NCI-H187 treated with DMSO at 0.1 percent for 48 hours (cell line): ENCODE measurements at places on chromosomes 11 and 22.

- DNase-seq: no peak
Measured at GRCh38 chr11:132901638-132902471, 630.4 kb downstream of the OPCML start.

GRCh38 chr11:21554284-21554683, 638.6 kb upstream of the ANO5 start:
- no peak for DNase-seq

DNA sequence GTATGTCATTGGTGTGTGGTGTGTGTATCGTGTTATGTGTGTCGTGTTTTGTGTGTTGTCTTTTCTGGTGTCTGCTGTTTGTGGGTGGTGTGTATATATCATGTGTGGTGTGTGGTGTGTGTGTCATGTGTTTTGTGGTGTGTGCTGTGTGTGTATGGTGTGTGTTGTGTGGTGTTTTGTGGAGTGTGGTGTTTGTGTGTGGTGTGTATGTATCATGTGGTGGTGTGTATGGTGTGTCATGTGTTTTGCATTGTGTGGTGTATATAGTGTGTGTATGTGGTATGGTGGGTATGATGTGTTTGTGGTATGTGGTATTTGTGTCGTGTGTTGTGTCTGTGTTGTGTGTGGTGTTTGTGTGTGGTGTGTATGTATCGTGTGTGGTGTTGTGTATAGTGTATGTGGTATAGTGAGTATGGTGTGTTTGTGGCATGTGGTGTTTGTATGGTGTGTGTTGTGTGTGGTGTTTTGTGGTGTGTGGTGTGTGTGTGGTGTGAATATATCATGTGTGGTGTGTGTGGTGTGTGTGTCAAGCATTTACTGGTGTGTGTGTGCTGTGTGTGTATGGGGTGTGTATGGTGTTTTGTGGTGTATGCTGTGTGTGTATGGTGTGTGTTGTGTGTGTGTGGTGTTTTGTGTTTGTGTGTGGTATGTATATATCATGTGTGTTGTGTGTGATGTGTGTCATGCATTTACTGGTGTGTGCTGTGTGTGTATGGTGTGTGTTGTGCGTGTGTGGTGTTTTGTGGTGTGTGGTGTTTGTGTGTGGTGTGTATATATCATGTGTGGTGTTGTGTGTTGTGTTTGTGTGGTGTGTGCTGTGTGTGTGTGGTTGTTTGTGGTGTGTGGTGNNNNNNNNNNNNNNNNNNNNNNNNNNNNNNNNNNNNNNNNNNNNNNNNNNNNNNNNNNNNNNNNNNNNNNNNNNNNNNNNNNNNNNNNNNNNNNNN, 12.7 kb downstream of the PIM3 start:
- no peak for DNase-seq

DNA sequence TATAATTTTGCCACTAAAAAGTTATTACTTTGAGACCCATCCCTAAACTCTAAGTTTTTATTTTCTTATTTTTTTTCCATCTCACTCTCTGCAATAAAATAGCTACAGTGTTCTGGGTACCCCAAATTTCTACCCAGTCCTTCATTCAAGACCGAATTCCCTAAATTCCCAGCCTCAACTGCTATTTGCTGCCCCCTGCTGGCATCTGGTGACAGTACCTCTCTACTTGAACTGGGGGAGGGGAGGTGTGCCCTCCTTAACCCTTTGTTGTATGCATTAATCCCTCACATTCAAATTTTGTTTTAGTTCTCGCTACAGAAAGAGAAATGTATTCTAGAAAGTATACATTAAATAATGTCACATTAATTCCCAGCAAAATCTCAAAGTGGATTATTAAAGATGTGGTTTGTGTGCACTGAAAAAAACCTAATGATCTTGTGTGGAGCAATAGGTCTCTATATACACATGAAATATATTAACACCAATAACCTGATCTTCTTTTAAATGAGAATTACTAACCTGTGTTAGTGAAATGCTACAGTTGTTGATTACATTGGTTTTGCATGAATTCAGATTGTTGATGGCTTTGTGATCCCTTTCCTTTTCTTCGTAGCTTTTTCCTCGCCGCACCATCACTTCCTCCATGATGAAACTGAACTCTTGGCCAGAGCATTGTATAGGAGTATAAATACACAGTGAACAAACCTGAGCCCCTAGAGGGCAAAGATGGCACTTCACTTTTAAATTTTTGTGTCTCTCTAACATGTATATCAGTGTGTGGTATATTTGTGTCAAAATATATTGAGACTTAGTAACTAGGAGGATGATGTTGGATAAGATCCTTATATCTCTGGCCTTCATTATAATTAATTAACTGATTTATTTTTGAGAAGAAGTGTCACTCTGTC, 590.0 kb downstream of the METTL15 start:
- no peak for DNase-seq

GRCh38 chr11:46361283-46362155, 14.3 kb downstream of the DGKZ start:
- no peak for DNase-seq

DNA sequence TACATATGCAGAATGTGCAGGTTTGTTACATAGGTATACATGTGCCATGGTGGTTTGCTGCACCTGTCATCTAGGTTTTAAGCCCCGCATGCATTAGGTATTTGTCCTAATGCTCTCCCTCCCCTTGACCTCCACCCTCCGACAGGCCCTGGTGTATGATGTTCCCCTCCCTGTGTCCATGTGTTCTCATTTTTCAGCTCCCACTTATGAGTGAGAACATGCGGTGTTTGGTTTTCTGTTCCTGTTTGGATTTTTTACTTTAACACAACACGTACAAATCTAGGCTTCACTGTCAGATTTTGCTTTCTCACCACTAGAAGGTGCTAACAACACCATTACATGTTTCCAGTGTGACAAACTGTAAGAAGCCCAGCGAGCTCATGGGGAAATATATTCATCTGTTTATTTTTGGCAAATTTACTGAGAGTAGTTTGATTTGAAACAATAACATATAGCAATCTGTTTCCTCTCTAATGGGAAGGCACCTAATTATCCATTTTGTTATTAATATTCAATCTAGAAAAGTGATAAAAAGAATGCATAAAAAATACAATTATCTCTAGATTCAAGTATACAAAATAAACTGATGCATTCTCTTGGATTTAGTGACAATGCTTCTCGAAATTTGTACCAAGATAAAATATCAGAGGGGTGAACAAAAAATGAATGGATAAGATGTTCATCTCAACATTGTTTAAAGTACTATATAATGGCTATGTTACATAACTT, 23.2 kb upstream of the BIRC3 start:
- DNase-seq: no peak

- no peak for DNase-seq
Measured at GRCh38 chr11:6006846-6007245, at the start of gene OR56A4. TSS of gene OR56A4 (minus strand) at chr11:6006946. CDS start at chr11:6002992, 3,954 bp downstream.

DNA sequence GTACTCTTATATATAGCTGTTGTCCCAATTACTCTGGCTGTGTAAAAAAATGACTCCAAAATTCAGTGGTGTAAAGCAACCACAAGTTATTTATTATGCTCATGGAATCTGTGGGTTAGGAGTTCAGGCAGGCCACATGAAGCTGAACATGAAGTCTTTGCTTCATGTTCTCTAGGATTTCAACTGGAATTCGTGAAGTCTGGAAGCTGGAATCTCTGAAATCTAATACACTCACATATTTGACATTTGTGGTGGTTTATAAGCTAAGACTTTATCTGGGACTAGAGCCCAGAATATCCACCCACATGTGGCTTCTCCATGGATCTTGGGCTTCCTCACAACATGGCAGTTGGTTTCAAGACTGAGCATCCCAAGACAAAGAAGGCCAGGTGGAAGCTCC, 430.6 kb downstream of the MIAT start:
- DNase-seq: no peak

- no peak for DNase-seq
Measured at GRCh38 chr11:47565340-47566148, at the start of gene PTPMT1. TSS of gene PTPMT1 (plus strand) at chr11:47565599. CDS start at chr11:47565623, 24 bp downstream.

GRCh38 chr11:105622016-105622415, 12.1 kb downstream of the GRIA4 start:
- DNase-seq: no peak

GRCh38 chr11:19790831-19791552, 78.4 kb downstream of the NAV2 start:
- DNase-seq: no peak

GRCh38 chr11:85316967-85317366, 310.2 kb downstream of the DLG2 start:
- DNase-seq: no peak

DNA sequence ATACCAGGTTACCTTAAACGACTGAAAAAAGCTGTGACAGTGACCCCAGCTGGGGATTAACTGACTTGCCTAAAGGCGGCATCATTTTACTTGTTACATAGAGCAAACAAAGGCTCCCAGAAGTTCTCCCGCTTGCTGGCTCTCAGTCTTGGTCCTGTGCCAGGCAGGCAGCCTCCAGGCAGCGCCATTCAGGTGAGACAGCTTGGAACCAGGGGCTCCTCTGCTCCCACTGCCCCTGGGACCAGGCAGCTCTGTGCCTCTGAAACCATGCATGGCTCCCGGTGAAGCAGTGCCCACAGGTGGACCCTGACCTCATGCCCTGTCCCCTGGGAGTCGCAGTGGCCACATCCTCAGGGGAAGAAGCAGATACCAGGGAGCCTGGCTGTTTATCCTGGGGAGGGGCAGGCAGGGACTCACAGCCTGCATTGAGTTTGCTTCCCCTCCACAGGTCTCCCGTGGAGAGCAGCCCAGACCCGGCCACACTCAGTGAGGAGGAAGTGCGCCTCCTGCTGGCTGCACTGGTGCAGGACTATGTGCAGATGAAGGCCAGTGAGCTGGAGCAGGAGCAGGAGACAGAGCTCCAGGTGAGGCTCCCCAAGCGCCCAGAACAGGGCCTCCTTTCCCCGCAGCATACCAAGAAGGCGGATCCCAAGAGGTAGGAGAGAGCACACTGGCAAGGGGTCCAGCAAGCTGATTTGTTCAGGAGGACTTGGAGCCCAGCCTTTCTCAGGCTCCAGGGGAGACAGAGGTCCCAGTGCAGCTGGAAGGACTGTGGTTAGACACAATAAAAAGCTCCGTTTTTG, 15.6 kb upstream of the CYP2R1 start:
- DNase-seq: no peak

DNA sequence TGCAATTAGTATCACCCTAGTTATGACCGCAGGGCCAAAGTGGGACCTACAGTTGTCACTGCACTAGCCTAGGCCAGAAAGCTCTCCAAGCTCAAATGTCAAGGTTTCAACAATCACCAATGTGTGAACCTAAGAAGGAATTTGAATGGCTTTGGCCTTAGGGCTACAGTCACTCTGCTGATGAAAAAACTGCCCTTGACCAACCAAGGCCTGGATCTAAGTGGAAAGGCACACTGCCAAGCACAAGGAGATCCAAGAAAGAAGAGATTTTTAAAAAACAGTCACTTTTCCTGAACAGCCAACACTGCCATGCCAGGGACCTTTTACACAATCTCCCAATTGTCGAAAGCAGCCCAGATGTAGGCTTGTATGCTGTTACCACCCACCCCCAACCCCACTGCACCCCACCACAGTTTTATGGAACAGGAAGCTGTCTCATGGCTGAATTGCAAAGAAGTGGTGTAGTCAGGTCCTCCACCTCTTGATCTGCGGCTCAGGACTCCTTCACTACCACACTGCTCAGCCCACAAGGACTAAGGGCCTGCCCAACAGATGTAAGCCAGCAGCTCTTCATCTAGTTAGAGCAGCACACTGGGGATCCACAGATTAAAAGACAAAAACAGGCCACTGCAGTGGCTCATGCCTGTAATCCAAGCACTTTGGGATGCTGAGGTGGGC, 32.9 kb downstream of the SMCO4 start:
- DNase-seq: no peak

DNA sequence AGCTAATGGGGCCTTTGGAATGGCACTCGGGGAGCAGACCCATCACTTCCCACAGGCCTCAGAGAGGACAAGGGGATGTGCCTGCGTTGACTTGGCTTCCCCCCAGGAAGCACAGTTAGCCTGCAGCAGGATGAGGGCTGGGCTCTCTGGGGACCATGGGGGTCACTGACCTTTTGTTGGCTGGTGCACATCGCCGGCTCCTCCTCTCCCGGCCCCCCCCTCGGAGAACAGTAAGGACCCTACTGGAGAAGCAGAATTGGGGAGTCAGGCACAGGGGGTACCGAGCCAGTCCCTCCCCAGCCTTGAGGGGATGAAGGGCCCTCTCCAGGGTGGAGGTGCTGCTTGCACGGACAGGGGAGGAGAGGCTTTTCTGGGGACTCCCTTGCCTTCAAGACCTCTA, 32.8 kb downstream of the NRXN2 start:
- no peak for DNase-seq

DNA sequence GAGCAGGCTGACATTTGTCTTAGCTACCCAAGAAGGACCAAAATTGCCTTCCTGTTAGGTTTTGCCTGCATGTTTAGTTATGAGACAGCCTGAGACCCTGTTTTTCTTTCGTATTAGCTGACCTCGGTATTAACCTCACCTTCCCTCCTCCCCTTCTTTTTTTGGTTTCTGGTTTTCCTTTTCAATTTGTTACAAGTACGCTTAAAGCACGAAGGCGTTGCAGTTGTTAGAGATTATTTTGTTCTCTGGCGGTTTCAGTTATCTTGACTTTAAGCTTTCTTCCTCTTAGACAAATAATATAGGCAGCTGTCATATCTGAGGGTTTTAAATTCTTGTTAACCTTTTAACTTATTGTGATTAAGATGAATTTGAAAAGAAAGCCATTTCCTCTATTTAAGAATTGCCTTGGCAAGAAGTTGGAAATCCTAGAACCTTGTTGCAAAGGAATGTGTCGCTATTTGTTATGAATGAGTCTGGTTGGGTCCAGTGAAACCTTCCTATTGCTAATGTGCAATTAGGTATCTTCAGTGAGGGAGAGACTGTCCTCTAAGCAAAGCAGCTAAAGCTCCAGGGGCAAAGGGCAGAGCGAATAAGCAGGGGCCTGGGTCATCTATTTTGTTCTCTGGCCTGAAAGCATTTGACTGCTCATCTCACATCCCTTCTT, 45.7 kb downstream of the PACS1 start:
- DNase-seq: no peak

DNA sequence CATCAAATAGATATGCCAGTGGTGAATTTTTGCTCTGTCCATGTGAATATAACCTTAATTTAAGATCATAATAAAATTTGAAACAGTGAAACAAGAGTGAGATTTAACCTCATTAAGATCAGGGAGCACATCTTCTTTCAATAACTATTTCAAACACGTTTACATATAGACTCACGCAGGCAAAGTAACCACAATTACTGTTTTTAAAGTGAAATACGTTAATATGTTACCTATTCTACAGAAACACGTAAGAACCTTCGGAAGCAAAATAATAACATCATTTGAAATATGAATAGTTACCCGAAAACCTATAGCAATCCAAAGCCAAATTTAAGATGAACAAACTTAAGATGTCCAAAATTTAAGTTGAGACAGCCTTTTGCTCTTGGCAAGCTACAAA, 136.2 kb upstream of the ZC3H12C start:
- no peak for DNase-seq

DNA sequence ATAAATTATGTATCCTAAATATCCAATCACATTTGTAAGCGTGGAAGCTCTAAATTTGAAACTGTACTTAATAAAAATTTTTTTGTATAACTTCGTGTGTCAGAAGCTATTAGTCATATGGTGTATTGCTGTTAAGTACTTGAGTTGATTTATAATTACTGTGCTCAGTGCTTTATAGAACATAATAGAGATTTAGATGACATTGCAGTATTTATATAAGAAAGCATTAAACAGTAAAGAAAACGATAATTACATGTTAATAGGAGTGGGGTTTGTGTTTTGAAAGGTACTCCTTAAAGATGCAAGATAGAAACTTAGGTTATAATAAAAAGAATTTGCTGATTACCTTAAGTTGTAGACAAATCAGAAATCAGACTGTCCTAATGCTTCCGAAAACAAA, 5.9 kb upstream of the TCP11L1 start:
- DNase-seq: no peak
